ENCODE measurements at places on chromosomes 11 and 22. TPM values are rescaled to one million over a fixed set of nuclear protein-coding genes. Genes with fewer than 3 reads are reported as not detected.

DNA sequence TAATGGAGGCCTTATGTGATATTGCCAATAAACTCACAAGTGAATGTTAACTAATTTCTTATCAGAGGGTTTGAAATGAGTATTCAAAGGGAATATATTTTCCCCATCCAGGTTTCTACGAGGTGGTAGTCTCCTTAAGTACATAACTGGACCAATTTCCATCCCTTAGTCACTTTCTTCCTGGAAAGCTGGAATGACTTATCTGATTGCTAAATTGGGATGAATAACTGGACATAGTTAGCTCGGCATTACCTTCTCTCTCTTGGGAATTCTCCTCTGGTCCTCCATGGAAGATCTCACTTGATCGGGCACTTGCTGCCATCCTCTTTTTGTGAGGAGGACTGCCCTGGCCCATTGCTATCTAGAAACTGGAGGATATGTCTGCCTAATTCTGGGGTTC lies 109.1 kb downstream of the TRPC6 start:
- no peak overlapping the region for H3K4me3 ChIP-seq
- peaks cover 20% of the 10 kb centered on the region for H3K4me1 ChIP-seq
- no peak overlapping the region for H3K27ac ChIP-seq
- no peaks in the 10 kb centered on the region for H3K27me3 ChIP-seq
- H3K36me3 ChIP-seq: no peaks in the 10 kb centered on the region

DNA sequence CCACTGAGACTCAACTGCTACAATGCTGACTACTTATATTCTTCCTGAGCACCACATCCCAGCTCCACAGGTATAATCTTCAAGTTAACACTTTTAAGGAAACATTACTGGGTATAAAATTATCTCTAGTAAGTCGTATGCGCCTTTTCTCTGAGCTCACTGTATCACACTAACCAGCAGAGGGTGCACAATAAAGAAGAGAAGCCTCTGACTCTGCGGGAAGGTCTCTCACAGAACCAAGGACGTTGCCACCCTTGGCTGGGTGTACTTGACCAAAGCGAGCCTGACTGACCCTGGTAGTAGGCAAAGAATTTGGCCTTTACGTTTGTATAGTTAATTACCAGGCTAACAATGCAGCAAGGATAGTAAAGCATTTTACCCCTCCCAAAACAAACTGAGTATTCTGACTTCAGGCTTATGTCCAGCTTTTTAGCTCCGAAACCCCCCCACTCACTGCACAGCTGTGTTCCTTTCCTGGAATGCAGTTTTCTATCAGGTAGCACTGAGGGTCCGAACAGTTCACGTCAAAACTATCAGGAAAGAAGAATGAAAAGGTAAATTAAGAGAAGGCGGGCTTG lies at the start of gene BTBD18:
TSS of gene BTBD18 (minus strand) at position 144 of the 578 bp plus-strand sequence. CDS start 631 bp downstream, outside the sequence.
- H3K27ac ChIP-seq: peak within 1 kb of the TSS; percentile 75
- H3K27me3 ChIP-seq: no peaks in the 10 kb centered on the region
- no peak within 1 kb of the TSS for H3K4me3 ChIP-seq
- H3K4me1 ChIP-seq: peaks cover 21% of the 10 kb centered on the region
- DNase-seq: peak; percentile 32

GRCh38 chr11:96062134-96062533 lies 138.2 kb upstream of the MTMR2 start:
- peaks cover 11% of the 10 kb centered on the region for H3K4me1 ChIP-seq
- H3K4me3 ChIP-seq: no peak overlapping the region
- H3K27me3 ChIP-seq: no peaks in the 10 kb centered on the region
- no peak for DNase-seq
- no peaks in the 10 kb centered on the region for H3K36me3 ChIP-seq

GRCh38 chr11:80844110-80844819 lies 1403.4 kb upstream of the TENM4 start:
- H3K27me3 ChIP-seq: no peaks in the 10 kb centered on the region
- H3K36me3 ChIP-seq: no peaks in the 10 kb centered on the region
- H3K4me1 ChIP-seq: no peaks in the 10 kb centered on the region

GRCh38 chr11:76073724-76074123 lies 132.6 kb downstream of the WNT11 start:
- no peak overlapping the region for H3K27ac ChIP-seq
- no peak for DNase-seq
- no peaks in the 10 kb centered on the region for H3K27me3 ChIP-seq
- H3K36me3 ChIP-seq: peaks cover 4% of the 10 kb centered on the region
- H3K4me3 ChIP-seq: no peak overlapping the region

Gene ZC3H7B
- 61.6 TPM for total RNA-seq

Gene APOA4
- total RNA-seq: not detected

Gene NELL1
- total RNA-seq: 2.6 TPM

Gene TMPRSS6
- not detected for total RNA-seq
